ENCODE measurements at places on chromosomes 6 and 20.

- DNase-seq, result no peak
Observed at GRCh38 chr20:53130795-53131194, 158.6 kb downstream of the TSHZ2 start.

GRCh38 chr6:158654960-158655489 is 5.2 kb downstream of the SYTL3 start:
- no peak for DNase-seq

- peak; percentile 23 for DNase-seq
Observed at GRCh38 chr20:53829724-53830521, 236.3 kb upstream of the ZNF217 start.

DNA sequence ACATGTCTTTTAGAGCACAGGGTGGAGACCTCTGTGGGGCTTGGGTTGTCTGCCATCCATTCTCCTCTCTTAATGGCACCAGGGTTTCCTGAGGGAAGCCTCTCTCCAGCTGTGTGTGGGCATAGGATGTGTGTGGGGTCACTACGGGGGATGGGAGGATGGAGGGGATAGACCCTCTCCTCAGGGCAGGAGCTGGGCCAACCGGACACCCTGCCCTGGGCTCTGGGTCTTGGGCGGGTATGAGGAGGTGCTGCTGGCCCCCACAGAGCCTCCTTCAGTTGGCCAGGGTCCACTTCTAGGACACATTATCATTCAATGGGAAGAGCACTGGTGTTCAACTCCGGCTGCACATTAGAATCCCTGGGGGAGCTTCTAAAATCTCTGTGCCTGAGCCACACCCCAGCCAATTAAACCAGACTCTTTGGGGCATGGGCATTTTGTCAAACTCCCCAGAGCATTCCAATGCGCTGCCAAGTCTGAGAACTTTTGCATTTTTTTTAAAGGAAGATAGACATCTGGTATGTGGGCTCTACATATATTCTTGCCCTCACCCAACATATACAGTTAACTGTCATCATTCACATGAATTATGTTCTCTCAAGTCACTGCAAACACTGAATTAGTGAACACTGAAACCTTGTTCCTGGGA is 38.5 kb downstream of the TRAM2 start:
- no peak for DNase-seq

GRCh38 chr20:25148181-25148981 is 47.1 kb upstream of the ENTPD6 start:
- DNase-seq, result peak; percentile 12

DNA sequence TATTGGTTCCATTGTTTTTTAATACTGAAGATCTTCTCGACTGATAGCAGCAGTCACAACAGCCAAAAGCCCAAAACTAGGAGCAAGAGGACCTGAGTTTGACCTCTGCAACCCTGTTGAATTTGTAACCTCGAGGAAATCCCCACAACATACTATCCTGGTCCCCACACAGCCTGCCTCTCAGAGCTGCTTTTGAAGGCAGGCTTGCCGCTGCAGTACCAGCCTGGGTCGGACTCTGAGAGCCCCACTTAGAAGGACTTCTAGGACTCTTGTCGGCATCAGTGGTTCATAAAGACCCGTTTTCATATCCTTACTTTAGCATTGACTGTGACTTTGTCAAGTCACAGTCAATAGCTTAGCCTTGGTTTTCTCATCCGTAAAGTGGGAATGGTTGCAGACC is 49.3 kb downstream of the EBF4 start:
- no peak for DNase-seq

DNA sequence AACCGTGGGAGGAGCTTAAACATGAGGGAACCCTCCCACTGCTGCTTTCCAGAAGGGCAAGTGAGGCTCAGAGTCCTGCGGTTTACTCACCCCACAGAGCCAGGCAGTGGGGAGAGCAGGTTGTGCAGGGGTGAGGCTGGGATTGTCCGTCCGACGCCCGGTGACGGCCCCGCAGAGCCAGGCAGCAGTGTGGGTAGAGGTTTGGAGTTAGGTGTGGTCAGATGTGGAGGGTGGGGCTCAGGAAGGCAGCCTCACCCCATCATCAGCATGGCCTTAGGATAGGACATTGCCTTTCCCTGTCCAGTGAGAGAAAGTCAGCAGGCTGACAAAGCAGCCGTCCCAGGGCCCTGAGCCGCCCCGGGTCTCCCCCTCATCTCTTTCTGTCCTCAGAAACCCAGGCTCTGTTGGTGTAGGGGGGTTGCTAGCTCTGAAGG is 234.6 kb downstream of the DLL1 start:
- no peak for DNase-seq

GRCh38 chr20:57605045-57605444 is 15.2 kb downstream of the ZBP1 start:
- DNase-seq, result no peak

DNA sequence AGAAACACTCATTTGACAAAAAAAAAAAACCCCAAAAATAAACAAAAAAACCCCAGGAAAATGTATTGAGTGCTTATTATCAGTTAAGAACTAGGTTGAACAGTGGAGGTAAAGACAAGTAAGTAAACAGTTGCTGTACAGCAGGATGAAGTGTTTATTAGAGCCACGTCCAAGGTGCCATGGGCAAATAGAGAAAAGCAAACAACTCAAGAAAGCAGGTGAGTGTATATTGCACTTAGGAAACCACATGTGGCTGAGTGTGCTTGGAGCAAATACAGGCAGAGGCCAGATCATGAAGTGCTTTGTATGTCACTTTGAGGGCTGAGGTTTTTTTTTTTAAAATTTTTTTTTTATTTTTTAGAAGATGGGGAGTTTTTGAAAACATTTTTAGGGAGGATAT is 98.3 kb downstream of the MACROD2 start:
- no peak for DNase-seq

GRCh38 chr6:161744211-161745067 is 470.6 kb upstream of the AGPAT4 start:
- no peak for DNase-seq

GRCh38 chr6:135496800-135497411 is 634 bp downstream of the AHI1 start:
- DNase-seq, result no peak

GRCh38 chr6:2763345-2763841 is 1.8 kb upstream of the WRNIP1 start:
- no peak for DNase-seq

- DNase-seq, result no peak
Observed at GRCh38 chr6:163133017-163133416, 281.5 kb upstream of the QKI start.

DNA sequence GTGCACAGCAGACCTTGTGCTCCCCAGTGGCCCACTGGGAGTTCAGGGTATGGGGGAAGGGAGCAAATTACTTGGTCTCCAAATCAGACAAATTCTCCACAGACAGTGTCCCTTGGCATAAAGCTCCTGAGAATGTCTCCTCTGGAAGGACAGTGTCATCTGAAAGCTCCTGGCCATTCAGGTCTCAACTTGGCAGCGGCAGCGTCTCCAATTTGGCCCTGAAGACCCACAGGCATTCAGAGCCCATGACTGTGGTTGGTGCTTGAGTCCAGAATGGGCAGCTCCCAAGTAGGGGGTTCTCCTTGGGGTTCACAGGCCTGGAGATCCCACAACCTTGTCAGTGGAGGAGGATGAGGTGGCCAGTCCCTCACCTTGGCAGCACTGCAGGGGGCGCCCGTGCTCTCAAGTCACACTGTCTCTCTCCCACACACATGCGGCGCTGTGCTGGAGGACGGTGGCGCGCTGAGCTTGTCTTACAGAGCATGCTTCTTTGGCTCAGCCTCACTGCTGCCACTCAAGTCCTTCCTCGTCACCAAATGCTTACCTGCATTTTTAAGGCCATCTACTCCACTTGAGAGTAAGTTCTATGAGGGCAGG is 20.7 kb downstream of the DYNLRB1 start:
- no peak for DNase-seq

DNA sequence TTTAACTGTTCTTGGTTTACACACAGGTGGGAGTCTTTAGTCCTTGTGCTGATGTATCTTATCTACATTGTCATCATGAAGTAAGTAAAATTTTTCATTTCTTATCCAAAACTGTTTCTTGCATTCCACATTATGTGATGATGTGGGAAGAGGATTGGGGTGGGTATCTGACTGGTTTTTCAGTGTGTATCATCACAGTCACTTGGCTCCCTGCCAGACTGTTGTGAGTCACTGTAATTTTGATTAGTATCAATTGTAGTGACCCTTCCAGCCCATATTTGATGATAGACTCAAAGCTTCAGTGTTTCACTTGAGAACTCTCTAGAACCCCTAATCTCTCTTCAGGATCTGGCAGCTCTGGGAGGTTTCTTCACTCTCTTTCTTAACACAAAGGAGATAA is 84.5 kb upstream of the RIN2 start:
- no peak for DNase-seq

DNA sequence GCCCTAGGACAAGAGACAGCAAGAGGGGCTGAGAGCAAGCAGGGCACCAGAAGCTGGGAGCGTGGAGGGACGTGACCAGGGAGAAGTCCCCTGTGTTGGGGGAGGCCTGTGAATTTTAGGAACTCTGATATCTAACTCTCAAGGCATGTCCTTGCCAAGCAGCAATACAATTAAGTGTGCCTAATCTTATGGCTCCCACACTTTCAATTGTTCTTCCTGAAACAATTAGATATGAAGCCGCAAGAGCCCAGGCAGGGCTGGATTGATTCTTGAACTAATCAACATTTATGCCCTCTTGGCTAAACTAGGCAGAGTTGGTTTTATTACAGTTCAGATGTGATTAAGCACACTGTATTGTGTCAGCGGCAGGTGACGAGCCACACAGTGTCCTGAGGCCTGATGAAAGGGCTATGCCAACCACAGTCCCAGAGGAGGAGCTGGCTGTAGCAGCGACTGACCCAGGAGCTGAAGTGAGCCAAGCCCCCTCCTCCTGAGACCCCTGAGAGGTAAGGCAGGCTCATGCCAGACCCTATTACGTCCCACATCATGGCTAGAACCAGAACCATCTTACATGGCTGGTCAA is 4.2 kb upstream of the MAVS start:
- DNase-seq, result no peak

- DNase-seq, result no peak
Observed at GRCh38 chr6:19501737-19502245, 335.4 kb upstream of the ID4 start.

DNA sequence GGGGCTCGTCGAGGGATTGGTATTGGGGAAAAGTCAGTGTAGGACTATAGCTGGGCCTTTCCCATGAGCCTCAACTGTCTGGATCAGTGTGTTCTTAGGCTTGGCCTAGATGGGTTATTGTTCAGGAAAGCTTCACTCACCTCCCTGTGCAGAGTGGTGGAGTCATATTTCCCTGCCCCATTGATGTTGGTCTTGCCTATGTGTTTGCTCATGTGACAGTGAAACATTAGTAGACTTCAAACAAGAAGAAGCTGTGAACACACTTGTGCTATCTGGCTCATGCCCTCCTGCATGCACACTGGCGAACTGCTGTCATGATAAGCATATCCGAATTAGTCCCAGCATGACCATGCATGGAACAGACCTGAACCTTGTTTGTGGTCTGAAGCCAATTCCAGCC is 171.1 kb downstream of the DHX35 start:
- no peak for DNase-seq

DNA sequence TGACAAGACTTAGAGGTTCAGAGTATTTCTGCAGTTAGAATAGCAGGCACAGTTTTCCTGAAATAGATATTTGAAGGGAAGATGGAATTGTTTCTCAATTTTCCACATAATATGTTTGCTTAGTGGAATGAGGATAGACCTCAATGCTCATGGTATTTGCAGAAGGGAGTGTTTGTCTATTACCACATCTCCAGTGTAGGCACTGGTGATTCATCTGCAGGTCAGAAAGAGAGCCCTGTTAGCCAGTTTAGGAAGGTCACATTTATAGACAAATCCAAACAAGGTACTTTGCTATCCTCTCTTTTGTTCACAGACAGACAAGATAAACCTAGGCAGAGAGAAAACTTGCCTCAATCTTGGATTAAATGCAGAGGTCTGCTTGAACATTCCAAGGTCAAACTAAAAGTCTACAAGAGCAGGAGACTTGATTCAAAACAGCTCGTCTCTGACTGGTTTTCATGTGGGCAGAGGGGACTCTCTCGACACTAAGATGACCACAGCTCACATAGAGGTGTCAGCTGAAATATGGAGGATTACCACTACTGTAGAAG is 22.8 kb downstream of the ISM1 start:
- no peak for DNase-seq

DNA sequence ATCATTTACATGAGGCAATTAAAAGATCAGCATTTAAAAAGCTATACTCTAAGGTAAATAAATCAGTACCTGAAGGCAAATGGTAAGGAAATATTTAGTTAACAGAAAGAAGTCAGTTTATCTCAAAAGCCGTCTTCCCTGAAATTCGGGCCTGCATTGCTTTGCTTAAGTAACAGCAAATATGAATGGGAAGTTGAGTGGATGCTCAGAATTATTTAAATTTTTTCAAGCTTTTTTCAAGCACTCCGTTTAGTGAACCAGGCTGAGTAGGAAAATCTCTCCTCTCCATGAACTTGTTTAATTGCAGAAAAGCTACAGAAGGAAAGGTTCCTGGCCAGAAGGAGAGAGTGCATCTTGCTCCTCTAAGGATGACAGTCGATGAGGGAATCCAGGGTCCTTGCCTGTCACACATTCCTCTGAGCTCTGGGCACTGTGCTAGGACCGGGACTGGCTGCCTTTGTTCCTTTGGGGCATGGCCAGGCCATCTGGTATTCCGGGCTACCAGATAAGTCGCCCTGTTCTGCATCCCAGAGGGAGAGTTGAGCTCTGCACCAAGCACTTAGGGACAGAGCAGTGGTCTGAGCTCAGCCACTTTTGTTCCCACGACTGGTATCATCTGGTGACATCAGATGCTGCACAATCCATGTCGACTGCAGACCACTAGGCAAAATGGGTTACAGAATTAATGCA is 77.6 kb downstream of the RIN2 start:
- no peak for DNase-seq

- DNase-seq, result no peak
Observed at GRCh38 chr6:89944826-89945407, 50.6 kb downstream of the GJA10 start.

- no peak for DNase-seq
Observed at GRCh38 chr6:118354641-118355040, 193.5 kb upstream of the PLN start.

DNA sequence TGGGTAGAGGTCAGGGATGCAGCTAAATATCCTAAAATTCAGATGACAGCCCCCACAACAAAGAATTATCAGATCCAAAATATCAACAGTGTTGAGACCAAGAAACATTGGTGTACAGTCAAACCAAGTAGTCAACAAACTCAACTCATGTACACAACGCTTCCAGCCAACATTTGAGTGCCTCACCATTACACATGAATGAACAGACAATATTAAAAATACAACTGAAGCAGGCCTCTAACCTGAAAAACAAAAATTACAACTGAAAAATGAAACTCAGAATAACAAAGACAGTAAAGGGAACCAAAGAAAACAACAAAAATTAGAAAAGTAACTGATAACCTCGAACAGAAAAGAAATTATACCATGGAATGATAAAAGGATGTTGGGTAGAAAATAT is 46.2 kb downstream of the HACE1 start:
- DNase-seq, result no peak

DNA sequence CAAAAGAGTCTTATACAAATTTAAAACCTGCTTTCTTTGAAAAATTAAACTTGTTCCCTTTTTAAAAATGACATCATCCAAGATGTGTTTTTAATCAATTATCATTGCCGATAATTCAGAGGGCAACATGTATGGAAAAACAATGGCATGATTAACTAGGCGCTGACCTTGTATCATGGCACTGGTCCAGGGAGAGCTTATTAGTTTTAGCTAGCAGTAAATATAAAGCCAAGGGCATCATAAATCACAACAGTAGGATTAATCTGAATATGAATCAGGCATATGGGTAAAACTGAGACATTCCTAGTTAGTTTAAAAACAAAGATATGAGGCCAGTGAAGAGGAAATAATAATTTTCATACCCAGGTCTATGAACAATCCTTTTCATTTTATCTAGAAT is 374.0 kb downstream of the HDGFL1 start:
- DNase-seq, result no peak

Measured in AG09319 (cell line).